ENCODE measurements at places on chromosomes 11 and 22. TPM values are rescaled to one million over a fixed set of nuclear protein-coding genes. Genes with fewer than 3 reads are reported as not detected.

The RDX gene
- 37.8 TPM for total RNA-seq

DNA sequence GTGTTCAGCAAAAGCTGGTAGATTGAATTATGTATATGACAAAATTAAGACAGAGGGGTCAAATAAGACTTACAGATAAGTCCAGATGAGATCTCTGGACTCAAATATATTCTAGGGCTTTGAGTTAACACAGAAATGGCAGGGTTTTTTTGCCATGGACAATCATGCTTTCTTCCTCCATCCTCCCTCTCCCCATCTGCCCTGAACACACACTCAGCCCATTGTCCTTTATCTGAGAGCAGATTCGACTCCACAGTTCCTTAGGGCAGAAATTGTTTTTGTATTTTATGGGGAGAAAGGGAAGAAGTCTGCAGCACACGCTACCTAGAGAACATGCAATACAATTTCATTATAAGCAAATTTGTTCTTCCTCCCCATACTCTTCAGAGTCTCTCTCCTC is 86.8 kb downstream of the SLC1A2 start:
- no peaks in the 10 kb centered on the region for H3K36me3 ChIP-seq
- DNase-seq, result no peak
- no peak overlapping the region for H3K4me3 ChIP-seq
- H3K4me1 ChIP-seq, result peaks cover 52% of the 10 kb centered on the region
- no peaks in the 10 kb centered on the region for H3K27me3 ChIP-seq

GRCh38 chr11:93187290-93187689 is 10.5 kb downstream of the SLC36A4 start:
- H3K4me3 ChIP-seq, result no peak overlapping the region
- peaks cover 2% of the 10 kb centered on the region for H3K4me1 ChIP-seq
- no peak overlapping the region for H3K27ac ChIP-seq
- peaks cover 29% of the 10 kb centered on the region for H3K36me3 ChIP-seq
- no peaks in the 10 kb centered on the region for H3K27me3 ChIP-seq

- H3K27ac ChIP-seq, result no peak overlapping the region
- H3K36me3 ChIP-seq, result no peaks in the 10 kb centered on the region
- H3K4me3 ChIP-seq, result no peak overlapping the region
Observed at GRCh38 chr22:25942115-25942855, 200.3 kb downstream of the MYO18B start.

Data from activated CD8-positive, alpha-beta T cell treated with anti-CD3 and anti-CD28 coated beads for 36 hours (primary cell).